Type B pancreatic cell (in vitro differentiated cells): ENCODE measurements at places on chromosomes 6 and 20.
A peak's percentile ranks its signal among the peaks of the same experiment; 100 is the strongest.

- DNase-seq: no peak
Observed at GRCh38 chr6:125639466-125640020, 109.9 kb upstream of the HEY2 start.

DNA sequence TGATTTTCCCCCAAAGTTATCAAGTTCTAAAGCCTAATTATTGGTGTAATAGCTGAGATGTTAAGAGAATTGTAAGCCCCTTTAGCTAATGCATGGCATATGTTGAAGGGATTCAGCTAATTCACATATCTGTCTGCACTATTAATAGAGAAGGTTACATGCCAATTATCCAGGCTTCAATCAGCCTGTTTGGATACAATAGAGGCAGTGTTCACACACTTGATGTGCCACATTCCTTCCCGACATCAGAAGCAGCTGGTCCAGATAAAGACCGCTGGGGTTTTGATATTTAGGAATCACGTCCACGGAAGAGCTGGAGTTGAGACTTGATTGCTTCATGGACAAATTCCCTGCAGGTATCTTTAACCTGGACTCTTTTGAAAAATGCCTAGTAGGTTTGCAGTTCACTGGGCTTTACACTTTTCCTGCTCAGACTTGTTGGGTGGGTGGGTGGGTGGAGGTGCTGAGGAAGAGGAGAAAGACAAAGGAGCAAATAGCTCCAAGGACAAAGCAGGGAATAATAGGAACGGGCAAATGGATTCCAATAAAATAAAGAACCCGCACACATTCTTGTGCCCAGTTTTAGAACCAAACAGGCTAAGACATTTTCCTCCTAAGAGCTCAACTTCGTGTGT lies 142.6 kb upstream of the ZNF217 start:
- no peak for DNase-seq

DNA sequence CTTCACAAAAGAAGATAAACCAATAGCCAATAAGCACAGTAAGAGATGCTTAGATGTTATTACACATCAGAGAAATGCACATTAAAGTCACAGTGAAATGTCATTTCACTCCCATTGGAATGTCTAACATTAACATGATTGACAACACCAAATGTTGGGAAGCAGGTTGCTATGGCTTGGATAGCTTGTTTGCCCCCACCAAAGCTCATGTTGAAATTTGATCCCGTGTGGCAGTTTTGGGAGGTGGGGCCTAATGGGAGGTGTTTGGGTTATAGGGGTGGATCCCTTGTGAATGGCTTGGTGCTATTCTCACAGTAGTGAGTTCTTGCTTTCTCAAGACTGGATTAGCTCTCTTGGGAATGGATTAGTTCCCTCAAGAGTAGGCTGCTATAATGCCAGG lies 44.8 kb downstream of the MRAP2 start:
- DNase-seq: no peak

DNA sequence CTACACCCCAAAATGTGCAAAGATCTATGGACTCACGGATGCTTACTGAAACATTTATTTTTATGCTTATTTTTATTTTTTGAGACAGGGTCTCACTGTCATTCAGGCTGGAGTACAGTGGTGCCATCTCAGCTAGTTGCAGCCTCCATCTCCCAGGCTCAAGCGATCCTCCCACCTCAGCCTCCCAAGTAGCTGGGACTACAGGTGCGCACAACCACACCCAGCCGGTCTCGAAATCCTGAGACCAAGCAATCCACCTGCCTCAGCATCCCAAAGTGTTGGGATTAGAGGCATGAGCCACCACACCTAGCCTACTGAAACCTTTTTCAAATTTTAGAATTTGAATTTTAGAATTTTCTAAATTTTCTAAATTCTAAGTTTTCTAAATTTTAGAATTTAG lies 50.8 kb upstream of the IPCEF1 start:
- no peak for DNase-seq

DNA sequence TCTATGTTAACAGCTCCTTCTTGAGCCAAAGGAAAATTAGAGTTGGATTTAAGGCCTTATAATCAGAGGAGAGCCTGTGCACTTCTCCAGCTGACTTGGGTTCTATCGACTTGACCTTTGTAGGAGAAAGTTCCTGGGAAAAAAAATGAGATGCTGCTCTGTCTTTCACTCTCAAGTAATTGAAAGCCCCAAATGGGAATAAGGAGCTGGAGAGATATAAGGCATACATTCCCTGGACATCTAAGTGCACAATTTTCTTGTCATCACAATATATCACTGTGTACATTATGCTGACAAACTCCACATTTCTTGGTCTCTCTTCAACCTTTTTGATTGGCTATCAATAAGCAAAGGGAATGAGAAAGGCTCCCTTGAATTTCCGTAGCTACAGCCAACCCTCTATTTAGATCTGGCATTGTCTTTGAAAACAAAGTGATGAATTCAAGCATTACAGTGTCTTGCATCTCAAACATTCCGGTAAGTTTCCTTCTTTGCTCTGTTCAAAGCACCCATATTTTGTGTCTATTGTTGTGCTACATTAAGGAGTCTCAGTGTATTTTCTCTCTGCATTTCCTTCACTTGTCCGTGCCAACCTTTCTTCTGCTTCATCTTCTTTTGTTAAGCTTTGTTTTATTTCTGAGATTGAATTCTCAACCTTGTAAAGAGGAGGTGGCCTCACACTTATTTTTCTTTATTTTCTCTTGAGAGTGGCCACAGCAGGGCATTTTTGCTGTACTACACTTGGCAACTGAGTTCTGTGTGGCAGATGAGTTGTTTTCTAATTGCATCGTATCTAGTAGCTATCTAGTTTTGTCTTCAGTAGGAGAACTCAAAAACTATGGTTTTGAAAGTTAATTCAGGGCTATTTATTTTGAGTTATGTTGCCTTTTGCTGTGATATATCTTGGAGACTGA lies 450.3 kb upstream of the MAN1A1 start:
- no peak for DNase-seq

DNA sequence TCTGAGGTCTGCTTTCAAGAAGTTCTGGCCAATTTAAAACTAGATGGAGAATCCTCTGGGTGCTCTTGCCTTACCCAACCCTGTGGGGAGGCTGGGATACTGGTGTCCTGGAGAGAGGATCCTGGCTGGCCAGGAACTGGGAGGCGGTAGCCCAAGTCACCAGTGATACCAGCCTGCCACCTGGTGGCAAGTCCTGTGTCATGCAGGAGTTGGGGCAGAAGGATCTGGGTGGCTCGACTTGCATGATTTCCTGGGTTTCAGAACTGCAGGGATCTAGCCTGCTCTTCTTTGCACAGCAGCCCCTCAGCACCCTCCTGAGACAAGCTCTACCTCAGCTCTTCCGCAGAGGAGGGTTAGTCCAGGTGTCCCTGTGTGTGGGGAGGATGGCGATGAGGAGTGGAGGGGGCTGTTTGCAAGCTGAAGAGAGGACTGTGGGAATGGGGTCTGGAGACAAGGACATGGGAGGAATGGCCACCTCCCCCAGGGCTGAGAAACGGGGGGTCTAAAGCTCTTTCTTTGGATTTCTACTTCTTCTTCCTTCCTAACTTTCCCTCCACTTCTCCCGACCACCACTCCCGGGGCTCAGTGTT lies 4.2 kb downstream of the KCNK17 start:
- peak; percentile 80 for DNase-seq

DNA sequence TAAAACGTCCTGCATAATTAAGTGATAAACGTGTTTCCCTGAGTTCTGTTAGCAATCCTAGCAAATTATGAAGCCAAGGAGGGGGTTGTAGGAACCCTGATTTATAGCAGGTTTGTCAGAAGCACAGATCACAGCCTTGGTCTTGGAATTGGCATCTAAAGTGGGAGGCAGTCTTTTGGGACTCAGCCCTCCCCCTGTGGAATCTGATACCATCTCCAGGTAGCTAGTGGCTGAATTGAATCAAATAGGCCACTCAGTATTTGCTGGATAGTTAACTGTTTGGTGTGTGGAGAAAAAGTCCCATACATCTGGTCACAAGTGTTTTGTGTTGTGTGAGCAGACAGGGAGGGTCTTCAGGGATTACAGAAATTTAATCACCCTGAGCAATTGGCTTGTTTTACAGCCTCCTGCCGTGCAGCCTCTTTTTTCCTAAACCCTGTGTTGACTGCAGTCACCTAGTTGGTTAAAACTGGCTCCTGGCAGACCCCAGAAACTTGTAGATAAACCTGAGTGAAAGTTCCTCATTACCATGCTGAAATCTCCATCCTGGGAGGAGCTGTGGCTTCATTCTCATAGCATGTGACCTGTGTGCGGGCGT lies 19.0 kb upstream of the KIFC1 start:
- no peak for DNase-seq

GRCh38 chr20:49983848-49984408 lies 1.1 kb downstream of the SNAI1 start:
- DNase-seq: no peak

- no peak for DNase-seq
Observed at GRCh38 chr20:50467718-50468356, 42.3 kb upstream of the PTPN1 start.

DNA sequence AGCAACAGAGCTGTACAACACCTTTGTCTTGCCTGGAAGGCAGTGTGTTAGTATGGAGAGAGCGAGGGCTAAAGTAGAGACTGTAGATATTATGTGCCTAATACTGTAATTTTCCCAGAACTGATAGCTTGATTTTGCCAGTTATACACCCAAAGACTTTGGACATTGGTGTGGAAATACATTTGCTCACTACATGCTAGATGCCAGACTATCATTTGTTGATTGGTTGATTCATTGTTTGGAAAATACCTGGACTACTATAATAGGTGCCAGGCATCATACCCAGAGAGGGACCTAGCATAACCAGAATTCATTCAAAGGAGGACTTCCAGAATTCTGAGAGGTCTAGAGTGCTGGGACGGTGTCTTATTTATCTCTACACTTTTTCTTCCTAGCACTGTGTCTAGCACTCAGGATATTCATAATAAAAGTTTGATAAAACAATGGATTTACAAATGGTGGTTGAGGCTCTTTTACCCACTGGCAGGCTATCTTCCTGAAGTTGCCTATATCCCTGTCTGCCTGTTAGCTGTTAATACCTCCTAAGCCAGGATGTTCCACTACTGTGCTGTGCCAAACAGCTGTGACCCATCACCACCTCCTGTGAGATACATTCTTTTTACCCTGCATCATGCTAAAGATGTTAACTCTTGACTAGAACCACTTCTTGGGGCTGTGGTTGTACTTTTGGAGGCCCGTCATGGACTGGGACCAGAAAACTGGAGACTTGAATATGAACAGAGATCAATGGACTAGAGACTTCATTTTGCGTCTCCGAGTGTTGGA lies 72.2 kb upstream of the FUCA2 start:
- DNase-seq: no peak

DNA sequence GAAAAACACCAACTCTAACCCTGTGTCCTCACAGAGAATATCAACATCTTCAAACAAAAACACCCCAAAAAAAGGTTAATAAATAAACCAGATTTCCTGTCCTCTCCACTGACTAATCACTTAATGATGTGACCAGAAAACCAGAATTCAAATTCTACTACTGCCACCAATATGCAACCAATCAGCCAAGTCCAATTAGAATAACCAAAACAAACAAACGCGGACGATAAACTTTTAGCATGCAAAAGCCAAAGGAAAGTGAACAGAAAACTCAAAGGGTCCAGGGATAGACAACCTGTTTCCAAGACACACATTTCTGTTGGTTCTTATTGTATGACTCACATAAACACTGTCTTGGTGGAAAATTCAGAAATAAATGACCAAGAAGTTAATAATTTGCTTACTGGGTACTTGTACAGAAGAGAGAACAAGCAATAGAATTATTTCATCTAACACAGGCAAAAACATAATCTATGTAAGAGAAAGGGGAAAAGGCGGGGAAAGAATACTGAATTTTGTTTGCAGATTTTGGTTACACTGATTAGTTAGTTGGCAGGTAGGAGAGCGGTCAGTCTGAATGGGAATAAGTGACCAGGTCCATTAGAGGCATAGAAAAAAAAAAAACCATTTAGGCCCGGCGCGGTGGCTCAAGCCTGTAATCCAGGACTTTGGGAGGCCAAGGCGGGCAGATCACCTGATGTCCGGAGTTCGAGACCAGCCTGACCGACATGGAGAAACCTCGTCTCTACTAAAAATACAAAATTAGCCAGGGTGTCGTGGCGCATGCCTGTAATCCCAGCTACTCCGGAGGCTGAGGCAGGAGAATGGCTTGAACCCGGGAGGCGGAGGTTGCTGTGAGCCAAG lies 34.1 kb downstream of the HFE start:
- DNase-seq: no peak

GRCh38 chr6:127328043-127328609 lies 15.3 kb downstream of the ECHDC1 start:
- DNase-seq: no peak

- no peak for DNase-seq
Observed at GRCh38 chr6:52999456-52999855, 4.4 kb upstream of the GSTA4 start.

DNA sequence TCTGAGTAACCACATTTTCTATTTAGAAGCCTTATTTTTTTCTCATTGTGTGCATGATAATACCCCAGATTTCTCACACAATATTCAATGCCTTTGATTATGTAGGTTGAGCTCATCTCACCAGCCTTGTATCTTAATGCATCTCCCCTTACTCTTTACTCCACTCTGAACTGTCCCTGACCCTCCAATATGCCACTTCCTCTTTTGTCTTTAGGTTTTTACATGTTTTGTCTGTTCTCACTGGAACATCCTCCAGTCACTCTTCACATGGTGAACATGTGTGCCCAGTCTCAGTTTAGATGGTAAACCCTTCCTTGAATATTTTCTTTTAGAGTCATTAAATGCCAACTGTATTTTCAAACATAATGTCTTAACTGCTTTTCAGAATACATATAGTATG lies 392.9 kb upstream of the IMPG1 start:
- DNase-seq: no peak

- no peak for DNase-seq
Observed at GRCh38 chr6:150964765-150965164, 99.3 kb downstream of the MTHFD1L start.
